ENCODE measurements at places on chromosomes 3 and 15.

DNA sequence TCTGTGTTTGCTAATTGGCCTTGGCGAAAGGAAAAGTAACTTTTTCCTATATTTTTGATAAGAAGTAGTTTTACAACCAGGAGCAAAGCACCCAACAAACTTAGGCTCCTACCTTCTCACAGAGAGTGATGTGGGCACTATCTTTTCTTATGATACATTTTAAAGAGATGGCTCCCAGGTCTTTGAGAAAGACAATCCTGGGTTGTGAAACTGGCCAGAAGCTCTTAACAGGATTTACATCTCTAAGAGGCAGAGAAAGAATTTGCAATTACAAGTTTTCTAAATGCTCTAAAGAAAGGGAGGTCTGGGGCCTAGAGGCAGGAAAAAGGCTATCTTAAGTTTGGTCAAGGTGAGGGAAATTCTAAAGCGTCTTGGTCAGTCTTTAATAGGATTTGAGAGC is 609.7 kb downstream of the VGLL3 start:
- no peak for DNase-seq

- DNase-seq: no peak
Observed at GRCh38 chr3:42139621-42140453, 48.7 kb downstream of the TRAK1 start.

DNA sequence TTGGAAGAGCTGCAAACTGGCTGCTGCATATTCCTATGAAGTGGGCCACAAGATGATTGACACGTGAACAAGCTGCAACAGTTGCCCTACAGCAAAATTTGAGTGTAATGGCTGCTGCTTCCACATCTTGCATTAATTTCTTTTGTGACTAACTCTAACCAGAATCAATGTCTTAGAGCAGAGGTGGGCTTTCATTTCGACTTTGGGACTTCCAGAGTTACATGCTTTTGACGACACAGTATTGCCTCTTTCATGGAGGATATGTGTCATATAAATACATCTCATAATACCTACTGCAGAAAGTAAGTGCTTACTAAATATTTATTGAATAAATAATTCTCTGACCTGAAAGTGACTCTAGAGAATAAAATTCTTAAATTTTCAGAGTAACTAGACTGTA is 340.7 kb upstream of the KCNH8 start:
- DNase-seq: no peak

DNA sequence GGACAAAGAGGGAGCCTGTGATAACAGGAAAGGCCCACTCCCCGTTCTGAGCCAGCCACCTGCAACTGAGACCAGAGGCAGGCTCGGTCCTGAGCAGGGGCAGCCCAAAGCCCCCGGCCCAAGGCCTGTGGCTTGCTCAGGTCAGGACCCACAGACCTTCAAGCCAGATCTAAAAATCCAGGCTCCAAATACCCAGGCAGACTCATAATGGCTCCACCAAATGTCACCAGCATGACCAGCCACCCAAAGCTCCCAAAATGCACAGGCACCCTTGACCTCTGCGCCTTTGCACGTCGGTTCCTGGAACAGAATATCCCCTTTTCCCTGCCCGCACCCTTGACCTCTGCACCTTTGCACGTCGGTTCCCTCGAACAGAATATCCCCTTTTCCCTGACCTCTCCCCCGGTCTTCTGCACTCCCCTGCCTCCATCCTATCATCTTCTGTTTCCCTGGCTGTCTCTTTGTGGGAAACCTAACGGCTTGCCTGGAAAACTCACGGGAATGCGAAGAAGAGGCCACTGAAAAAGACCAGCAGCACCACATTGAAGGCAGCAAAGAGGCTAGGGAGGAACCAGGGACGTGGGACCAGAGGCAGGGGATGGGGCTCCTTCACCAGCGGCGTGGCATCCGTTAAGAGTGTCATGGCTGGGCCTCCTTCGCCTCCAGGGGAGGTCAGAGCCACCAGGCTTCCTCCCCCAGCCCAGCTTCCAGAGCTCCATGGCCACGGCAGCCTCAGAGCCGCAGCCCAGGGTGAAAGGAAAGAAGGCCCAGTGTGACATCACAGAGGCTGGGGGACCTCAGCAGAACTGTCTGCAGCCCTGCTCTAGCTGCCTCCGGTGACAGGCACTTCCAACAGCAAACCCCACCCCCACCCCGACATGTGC is at the start of gene ZDHHC19:
Gene ZDHHC19 (minus strand): TSS at position 728 of the 884 bp plus-strand sequence. CDS start 85 bp downstream, at position 643.
- no peak for DNase-seq

GRCh38 chr15:90442423-90442822 is 54.4 kb downstream of the IQGAP1 start:
- DNase-seq: no peak

GRCh38 chr15:58036579-58036978 is 28.9 kb downstream of the ALDH1A2 start:
- no peak for DNase-seq

GRCh38 chr3:124885466-124886167 is 1.5 kb downstream of the ITGB5 start:
- peak; percentile 45 for DNase-seq

- DNase-seq: no peak
Observed at GRCh38 chr3:13015286-13016082, 57.7 kb downstream of the IQSEC1 start.

GRCh38 chr15:92600856-92601255 is 54.7 kb downstream of the FAM174B start:
- no peak for DNase-seq

GRCh38 chr3:151789853-151790463 is 24.0 kb upstream of the AADAC start:
- no peak for DNase-seq

- no peak for DNase-seq
Observed at GRCh38 chr3:169421182-169421581, 242.3 kb downstream of the MECOM start.

GRCh38 chr3:115913069-115913686 is 289.9 kb downstream of the GAP43 start:
- no peak for DNase-seq

DNA sequence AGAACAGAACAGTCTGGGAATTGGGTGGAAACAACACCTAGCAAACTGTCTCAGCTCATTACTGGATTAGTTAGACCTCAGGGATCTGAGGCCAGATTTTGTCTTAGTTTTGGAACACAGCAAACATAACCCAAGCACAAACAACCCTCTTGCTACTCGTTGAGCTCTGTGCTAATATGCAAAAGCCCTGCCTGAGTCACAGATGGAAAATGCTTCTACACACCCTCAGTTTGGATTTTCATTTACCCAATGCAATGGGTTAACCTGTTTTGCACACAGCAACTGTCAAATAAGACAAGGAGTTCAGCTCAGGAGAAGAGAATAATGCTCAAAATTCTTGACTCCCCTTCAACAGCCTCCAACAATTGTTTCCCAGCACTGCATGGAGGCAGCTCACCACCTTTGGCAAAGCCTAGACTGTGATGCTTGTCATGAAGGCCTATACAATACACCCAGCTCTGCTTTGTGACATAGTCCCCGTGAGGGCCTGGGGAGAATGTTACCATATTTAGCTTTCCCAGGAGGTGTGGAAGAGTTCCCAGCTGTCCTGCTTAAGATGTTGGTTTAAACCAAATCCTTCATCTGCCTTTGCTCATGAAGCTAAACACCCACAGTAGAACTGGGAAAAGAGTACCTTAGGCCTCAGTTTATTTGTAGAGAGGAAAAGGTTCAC is 68.9 kb upstream of the MNS1 start:
- DNase-seq: no peak

DNA sequence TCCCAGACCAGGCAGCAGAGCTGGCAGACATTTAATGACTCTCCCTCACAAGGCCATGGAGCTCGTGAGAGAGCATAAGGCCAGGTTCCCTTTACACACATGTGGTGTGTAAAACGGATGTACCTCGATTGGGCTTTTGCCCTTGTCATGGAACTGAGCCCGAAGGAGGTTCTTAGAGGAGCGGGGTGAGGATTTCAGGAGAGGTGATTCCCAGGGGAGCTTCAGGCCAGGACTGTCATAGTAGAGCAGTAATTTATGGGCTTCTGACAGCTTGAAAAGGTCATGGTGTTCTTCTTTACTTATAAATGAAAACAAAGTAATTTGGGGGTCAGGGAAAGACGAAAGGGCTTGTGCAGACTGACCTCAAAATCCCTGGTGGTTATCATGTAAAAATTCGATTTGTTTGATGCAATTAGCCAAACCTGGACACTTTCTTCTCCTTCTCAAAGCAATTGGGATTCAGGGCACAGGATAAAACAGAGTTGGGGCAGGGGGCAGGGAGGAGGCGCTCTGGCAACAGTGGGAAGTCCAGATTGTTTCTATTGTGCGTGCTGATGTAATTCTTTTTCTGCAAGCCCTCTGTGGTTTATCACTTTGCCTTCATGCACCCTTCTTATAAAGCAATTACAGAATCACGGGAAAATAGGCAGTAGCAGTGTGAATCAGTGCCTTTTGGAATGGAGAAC is 51.0 kb downstream of the CACNA1D start:
- DNase-seq: no peak

- DNase-seq: no peak
Observed at GRCh38 chr3:28682121-28682520, 333.5 kb upstream of the AZI2 start.

DNA sequence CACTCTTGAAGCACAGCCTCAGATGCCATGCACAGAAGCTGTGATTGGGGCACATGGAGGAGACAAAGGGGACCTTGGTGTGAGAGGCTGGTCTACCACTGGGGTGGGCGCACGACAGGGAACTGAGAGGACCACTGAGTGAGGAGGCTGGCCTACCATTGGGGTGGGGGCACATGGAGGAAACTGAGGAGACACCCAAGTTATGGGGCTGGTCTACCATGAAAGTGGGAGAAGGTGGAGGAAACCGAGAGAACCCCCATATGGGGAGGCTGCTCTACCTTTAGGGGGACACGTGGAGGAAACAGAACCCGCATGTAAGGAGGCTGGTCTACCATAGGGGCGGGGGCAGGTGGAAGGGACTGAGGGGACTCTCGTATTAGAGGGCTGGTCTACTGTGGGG is 153.4 kb downstream of the FBLN2 start:
- DNase-seq: no peak

- no peak for DNase-seq
Observed at GRCh38 chr3:131081224-131081623, 54.5 kb downstream of the NEK11 start.

GRCh38 chr3:108089579-108089978 is 1.3 kb downstream of the CD47 start:
- no peak for DNase-seq

- no peak for DNase-seq
Observed at GRCh38 chr3:186751480-186751879, 31.9 kb upstream of the EIF4A2 start.

- no peak for DNase-seq
Observed at GRCh38 chr3:160376681-160377080, 22.3 kb downstream of the IFT80 start.

DNA sequence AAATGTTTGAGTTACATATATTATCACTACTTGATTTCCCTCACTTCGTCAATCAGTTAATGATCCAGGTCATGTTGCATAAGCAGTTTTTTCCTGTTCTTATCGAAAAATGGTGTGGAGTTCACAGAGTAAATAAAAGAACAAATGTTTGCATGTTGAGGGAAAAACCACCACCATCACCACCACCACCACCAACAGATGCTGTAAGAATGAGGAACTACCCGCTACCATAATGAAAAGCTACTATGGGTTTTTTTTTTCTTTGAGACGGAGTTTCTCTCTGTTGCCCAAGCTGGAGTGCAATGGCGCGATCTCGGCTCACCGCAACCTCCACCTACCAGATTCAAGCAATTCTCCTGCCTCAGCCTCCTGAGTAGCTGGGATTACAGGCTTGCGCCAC is 27.6 kb downstream of the RUBCN start:
- no peak for DNase-seq

GRCh38 chr15:101538996-101539395 is 49.5 kb upstream of the PCSK6 start:
- no peak for DNase-seq

- no peak for DNase-seq
Observed at GRCh38 chr3:124570232-124570631, 160.0 kb upstream of the UMPS start.

DNA sequence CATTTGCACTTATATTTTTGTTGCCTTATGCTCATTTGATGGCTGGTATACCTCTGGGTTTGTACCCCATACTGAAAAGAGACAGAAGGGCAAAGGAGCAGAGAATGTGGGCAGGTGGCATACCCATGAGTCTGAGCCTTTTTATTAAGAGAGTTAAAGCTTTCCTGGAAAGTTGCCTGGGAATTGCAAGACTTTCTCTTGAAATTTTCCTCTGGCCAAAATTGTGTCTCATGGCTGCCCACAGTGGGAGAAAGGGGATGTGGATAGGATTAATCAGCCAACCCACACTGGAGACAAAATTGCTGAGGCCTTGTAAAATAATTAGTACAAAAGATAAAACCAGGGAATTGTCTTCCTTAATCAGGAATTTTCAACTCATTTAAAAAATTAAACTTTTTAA is 8.2 kb upstream of the NMD3 start:
- no peak for DNase-seq

- DNase-seq: no peak
Observed at GRCh38 chr15:93479715-93480114, 390.7 kb upstream of the RGMA start.

GRCh38 chr15:33908406-33908805 is 59.9 kb upstream of the CHRM5 start:
- no peak for DNase-seq

DNA sequence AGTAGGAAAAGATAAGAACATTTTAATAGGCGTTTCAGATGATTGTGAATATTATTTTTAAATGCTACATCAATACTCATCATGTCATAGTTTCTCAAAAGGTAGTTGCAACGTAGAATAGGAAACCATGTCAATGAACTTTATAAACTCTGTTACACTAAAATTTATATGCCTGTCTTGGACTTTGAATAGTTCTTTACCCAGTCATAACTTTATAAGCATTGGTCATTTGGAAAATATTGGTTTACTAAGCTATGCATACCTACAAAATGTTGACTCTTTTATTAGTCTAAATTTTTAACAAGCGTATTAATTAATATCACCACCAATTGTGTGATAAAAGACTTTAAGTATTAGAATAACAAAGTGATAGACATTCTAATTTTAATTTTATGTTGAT is 293.5 kb downstream of the CGGBP1 start:
- DNase-seq: no peak

- DNase-seq: no peak
Observed at GRCh38 chr3:8834974-8835373, 65.6 kb upstream of the OXTR start.

DNA sequence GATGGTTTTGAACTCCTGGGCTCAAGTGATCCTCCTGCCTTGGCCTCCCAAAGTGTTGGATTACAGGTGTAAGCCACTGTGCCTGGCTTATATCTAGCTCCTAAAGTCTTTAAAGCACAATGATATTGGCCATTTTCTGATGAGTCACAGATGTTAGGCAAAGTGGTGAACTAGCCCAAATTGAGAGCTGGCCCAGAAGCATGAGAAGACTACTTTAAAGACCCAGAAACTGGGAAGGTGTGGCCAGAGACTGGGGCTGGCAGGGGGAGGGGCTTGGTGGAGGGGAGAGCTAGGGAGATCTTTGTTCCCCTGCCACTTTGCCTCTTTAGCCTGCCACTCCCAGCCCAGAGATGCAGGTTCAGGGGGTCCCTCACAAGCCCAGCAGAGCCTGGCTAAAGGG is 21.6 kb downstream of the CHRNA3 start:
- DNase-seq: no peak

DNA sequence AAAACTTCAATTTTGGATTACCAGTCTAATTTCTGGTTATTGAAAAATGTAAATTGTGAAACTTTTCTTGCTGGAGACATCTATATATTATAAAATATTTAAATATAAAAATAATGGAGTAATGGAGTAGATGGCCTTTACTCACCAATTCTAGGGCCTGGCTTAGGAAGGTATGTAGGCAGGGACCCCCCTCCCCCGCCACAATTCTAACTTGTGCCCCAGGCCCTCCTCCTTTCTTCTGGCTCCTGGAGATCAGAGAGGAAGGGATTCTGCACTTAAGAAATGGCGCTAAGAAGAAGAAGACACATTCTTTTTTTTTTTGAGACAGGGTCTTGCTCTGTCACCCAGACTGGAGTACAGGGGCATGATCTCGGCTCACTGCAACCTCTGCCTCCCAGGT is 49.5 kb downstream of the CGNL1 start:
- no peak for DNase-seq
